ENCODE measurements at places on chromosomes 4 and X.
A peak's percentile ranks its signal among the peaks of the same experiment; 100 is the strongest.

DNA sequence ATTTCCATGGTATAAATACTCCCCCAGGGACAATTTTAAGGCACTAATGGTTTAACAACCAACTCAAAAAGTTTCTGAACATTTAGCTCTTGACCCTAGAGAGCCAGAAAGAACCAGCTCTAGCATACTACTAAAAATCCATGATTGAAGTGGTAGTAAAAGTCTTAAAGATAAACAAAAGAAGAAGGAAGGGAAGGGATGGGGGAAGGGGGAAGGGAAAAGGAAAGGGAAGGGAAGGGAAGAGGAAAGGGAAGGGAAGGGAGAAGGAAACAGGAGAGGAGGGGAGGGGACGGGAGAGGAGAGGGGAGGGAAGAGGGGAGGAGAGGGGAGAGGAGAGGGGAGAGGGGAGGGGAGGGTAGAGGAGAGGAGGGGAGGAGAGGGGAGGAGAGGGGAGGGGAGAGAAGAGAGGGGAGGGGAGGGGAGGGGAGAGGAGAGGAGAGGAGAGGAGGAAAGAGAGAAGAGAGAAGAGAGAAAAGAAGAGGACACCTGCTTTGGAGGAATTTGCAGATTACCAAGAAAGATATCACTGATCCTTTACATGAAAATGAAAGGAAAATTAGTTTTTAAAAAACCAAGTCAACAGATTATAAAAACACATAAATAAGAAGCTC is 26.4 kb upstream of the FAM241A start:
- DNase-seq: no peak

GRCh38 chrX:83419030-83419792 is 88.9 kb upstream of the POU3F4 start:
- DNase-seq: no peak

DNA sequence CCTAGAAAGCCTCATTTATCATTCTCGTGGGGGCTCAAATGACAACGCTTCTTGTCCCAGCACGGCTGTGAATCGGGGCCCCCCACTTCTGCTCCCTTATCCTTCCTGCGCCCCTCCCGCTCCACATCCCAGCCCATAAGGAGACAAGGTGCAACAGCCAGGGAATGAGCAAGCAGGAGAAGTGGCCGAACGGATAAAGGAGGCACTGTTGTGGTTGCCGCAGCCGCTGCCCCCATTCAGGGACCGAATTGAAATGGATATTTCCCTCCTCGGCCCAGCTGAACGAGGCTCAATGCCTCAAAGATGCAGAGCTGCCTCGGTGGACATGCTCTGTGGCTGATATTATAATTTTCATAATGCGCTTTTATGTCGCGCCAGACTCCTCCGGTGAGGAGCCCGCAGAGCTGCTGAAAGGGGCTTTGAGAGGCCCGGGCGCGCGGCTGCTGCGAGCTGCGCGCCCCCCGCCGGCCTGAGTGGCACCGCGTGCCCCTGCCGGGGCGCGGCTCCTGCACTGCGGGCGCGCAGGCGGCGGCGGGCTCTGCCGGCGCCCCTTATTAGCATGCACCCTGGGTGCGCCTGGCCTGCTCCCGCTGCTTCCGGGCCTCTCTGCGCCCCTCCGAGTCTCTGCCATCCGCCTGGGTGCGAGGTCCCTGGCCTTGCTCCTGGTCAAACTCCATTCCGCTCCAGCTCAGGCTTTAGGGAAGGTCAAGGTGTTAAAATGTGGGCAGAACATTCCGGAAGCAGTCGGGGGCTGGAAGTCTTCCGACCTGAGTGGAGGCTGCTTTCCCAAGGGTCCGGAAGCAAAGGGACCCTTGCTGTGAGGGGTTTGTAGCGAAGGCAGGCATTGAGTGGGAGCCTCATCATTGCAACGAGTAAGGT is 68.2 kb upstream of the TMEM33 start:
- no peak for DNase-seq

DNA sequence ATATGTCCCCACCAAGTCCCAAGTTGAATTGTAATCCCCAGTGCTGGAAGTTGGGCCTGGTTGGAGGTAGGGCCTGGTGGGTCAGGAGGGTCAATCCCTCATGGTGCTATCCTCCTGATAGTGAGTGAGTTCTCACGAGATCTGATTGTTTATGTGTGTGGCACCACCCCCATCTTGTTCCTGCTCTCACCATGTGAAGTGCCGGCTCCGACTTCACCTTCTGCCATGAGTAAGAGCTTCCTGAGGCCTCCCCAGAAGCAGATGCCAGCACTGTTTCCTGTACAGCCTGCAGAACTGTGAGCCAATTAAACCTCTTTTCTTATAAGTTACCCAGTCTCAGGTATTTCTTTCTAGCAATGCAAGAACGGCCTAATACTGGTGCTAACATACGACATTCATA is 22.7 kb upstream of the TMEM33 start:
- DNase-seq: no peak

- no peak for DNase-seq
Measured at GRCh38 chrX:22135171-22135711, 103.1 kb downstream of the PHEX start.

- no peak for DNase-seq
Measured at GRCh38 chr4:25524663-25525062, 131.0 kb upstream of the SLC34A2 start.

- no peak for DNase-seq
Measured at GRCh38 chrX:108169768-108170167, 78.2 kb downstream of the ATG4A start.

GRCh38 chr4:184838249-184839074 is 12.7 kb upstream of the ACSL1 start:
- DNase-seq: no peak

GRCh38 chr4:54064317-54065111 is at the start of gene CHIC2:
TSS of gene CHIC2 (minus strand) at chr4:54064605. CDS start at chr4:54064300, 305 bp downstream.
- peak; percentile 62 for DNase-seq

DNA sequence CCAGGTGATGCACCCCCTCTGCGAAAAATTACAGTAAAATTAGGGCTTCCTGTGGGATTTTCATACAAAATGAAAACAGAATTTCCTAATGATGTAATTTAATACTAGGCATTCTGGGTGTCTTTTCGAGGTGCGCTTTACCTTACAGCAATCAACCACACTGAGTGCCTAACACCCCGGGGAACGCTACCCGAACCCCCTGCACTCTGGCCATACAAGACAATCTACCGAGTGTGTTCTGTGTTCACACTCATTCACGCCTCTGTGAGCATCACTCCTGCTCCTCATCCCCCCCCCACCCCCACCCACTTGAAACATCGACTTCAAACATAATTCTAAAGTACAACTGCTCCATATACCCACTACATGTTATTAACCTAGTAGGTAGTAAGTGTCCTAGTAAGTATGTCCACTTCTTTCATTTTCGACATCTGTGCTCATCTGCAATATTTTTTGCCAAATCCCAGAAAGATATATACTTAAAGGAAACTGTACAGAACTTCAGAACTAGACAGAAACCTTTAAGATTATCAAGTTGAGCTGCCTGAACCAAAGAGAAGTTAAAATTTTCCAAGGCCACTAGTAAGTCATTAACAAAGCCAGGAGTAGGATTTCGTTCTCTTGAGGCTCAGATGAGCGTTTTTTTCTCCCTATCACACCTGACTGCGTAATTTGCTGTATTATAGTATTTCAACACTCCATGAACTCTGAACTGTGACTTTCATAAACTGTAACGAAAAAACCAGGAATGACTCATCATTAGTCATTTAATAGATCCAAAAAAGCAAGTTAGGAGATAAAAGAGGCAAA is 80.0 kb downstream of the FAT1 start:
- no peak for DNase-seq

DNA sequence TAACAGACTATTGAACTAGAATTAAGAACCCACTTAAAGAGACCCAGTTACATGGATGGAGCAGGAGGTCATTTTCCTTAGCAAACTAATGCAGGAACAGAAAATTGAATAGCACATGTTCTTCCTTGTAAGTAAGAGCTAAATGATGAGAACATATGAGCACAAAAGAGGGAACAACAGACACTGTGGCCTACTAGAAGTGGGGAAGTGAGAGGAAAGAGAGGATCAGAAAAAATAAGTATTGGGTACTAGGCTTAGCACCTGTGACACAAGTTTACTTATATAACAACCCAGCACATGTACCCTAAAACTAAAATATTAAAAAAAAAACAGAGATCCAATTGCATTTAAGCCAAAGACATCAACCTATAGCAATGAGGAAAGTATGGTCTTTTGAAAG is 26.2 kb downstream of the ARAP2 start:
- DNase-seq: no peak

DNA sequence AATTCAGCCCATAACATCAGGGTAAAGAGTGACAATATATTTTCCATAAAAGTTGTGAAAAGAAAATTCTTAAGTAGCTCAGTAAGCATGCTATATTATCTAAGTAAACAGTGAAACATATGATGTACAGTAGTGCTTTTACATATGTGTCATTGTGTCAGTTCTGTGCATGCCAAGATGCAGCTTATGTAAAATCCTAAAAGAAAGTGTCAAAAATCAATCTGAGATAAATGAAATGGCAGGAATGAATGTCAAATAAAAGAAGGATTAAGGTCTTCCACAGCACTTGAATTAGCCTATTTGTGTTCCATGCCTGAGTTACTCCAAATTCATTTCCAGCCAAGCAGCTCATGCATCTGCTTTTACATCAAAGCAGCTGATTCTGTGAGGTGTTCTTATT is 452.7 kb upstream of the HS3ST1 start:
- no peak for DNase-seq

DNA sequence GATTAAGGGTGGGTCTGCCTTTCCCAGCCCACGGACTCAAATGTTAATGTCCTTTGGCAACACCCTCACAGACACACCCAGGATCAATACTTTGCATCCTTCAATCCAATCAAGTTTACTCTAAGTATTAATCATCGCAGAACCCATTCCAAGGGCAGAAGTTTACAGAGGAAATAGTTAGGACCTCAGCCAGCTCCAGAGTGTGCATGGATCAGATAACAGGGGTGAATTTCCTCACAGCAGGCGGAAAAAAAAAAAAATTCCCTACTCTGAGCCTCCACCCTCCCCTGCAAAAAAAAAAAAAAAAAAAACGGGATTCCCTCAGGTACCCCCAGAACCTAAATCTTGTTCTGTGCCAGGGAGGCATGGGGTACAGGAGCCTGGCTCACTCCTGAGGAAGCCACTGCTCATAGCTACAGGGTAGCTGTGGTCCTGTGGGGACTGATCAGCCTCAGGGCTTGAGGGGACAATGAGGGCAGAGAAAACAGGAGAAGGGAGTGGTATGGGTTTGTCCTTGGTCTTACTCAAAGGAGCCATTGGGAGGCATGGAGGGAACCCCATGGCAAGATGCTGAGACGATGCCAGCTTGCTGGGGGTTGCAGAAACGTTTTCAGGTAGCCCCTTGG is 113.0 kb downstream of the DHRSX start:
- no peak for DNase-seq

- no peak for DNase-seq
Measured at GRCh38 chr4:186948361-186949242, 224.9 kb upstream of the FAT1 start.
